ENCODE measurements at places on chromosomes 11 and 22.

- DNase-seq: no peak
Observed at GRCh38 chr11:114816791-114817190, 138.5 kb downstream of the NXPE2 start.

DNA sequence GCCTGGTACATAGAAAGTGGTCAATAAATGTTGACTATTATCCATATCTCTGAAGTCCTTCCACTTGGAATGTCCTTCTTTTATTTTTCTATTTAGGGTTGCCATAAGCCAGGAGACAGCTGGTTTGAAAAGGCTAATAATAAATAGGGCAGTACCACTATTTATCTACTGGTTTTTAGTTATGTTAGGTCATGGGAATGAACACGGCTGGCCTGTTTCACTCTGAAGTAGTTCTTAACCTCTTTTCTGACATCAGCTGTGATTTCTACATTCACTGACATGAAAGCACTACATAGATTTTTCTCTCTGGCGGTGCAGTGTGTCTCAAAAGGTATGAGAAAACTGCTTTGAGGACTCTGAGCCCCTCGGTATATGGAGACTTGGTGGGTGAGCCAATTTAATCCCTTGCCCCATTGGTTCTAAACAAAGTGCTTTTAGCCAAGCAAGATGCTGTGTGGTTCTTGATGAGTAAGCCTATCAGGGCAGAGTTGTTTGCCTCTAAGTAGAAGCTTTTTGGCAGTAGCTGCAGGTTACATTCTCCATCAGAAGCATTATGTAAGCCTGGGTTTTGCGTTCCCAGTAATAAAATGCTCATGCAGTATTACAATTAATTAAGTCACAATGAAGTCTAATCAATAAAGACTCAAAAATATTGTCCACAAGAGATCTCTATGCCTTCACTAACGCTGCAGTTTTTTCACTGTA, 48.7 kb upstream of the APOA1 start:
- DNase-seq: no peak

- DNase-seq: no peak
Observed at GRCh38 chr11:15093432-15093831, 20.0 kb downstream of the CALCB start.

GRCh38 chr11:73513707-73514106, 84.2 kb downstream of the FAM168A start:
- DNase-seq: no peak

- DNase-seq: no peak
Observed at GRCh38 chr11:19088791-19089190, 28.2 kb upstream of the ZDHHC13 start.

DNA sequence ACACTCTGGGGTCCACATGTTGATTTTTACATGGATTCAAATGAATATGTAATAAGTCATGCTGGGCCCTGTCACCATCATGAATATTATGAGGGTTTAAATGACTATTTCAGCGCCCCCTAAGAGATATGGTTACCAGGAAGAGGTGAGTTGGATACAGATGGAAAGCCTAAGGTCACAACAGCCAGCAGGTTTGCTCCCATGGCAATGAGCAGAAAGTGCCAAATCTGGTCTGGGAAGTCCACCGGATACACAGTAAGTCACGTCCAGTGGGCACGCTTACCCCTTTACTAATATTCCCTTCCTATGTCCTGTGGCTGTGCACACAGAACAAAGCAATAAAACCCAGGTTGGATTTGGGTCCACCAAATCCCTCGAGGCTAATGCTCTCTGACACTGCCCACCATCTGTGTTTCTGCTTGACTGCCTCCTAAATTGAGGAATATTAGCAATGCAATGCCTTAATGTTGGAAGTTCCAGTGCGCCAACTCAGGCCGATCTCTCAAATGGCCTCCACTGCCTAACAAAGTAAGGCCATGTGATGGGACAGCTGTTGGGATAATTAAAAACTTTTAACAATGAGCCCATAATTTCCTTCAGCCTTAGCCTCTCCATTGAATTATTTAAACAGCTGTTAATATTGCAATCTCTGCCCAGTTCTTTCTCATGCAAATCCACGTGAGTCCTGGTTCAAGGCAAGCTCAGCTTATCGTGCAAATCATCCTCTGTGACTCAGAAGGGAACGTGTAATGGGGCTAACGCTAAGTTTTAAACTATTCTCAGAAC, 97.6 kb downstream of the SLC1A2 start:
- DNase-seq: no peak

DNA sequence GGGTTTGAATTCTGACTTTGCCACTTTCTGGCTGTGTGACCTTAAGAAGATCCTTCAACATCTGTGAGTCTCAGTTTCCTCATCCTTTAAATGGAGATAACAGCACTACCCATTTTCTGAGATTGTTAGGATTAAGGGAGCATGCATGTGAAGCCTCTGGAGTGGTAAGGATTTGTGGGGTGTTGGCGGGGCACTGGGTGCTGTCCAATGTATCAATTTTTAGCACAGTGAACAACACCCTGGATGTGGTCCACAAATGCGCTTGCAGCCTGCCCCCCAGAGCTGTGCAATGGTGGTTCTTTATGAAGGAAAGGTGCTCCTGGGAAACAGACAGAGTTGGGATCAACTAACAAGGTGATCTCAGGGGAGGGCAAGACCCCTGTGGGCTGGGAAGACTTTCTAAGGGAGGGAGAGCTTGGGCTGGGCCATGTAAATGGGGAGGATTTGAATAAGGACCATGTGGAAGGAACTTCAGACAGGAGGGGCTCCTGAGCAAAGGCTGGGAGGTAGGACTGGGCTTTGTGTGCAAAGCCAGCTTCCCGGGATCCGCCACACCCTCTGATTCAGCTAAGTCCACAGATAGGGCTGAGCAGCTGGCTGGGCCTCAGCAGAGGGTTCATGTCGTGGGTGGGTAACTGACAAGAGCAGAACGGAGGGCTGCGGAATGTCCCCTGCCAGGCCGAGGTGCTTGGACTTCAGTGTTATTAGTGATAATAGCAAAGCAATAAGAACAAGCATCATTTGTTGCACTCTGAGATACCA, 22.7 kb upstream of the RASD2 start:
- DNase-seq: no peak
